ENCODE measurements at places on chromosomes 7 and 10.

GRCh38 chr7:40647719-40648118 is 512.9 kb downstream of the SUGCT start:
- no peak for DNase-seq

DNA sequence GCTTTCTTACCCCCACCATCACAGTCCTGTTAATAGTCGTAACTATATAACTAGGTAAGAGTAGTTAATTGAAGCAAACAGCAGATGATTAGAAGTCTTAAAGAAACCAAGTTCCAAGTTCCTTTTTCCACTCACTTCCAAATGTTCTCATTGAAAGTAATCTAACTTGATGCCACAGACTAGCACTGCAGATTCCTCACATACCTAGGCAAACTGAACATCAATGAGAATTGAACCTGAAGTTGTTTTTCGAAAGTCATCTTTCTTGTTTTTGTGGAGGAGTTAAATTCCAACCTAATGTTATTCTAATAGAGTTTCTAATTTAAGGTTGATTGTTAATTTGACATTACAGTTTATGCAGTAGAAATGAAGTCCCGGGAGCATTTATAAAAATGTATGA is 5.5 kb downstream of the PRKG1 start:
- no peak for DNase-seq

DNA sequence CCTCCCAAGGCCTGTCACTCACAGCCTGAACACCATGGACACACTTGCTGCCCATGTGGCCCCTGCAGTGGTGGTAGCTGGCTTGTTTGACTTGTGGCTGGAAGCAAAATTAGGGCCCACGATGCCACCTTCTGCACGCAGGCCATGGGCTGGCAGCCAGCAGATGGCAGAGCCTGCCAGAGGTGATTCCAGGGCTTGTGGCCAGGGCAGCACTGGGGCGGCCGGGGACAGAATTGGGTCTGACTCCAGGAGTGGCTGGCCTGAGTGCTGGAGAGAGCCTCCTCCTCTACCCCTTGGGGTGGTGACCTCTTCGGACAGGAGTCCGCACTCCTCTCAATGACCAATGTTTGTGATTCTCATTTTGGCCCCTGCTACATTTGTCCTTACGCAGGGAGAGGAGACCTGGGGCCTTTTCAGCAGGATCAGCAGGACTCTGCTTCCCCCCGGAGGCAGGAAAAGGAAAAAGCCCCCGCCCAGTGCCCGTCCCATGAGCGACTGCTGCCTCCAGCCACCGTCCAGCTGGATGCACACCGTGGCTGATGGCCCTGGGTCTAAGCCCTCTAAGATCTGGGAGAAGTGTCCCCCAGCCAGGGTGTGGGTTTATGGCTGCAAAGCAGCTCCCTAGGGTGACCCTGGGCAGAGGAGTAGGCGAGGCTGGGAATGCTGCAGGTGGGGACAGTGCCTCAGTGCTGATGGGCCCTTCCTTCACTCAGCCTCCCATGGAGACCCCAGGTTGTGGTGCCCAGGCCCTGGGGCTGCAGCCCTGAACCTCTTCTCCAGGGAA is 26.5 kb downstream of the DNAJB12 start:
- no peak for DNase-seq

- DNase-seq, result no peak
Measured at GRCh38 chr10:3661271-3661670, 123.7 kb downstream of the KLF6 start.

GRCh38 chr10:3655528-3655927 is 129.5 kb downstream of the KLF6 start:
- DNase-seq, result no peak
